ENCODE measurements at places on chromosomes 11 and 22.

GRCh38 chr11:75105462-75105925 is 8.8 kb upstream of the OR2AT4 start:
- DNase-seq, result no peak

- no peak for DNase-seq
Observed at GRCh38 chr11:84145616-84146185, 859.5 kb upstream of the CCDC90B start.

GRCh38 chr22:29226351-29226981 is 20.8 kb downstream of the EMID1 start:
- no peak for DNase-seq

DNA sequence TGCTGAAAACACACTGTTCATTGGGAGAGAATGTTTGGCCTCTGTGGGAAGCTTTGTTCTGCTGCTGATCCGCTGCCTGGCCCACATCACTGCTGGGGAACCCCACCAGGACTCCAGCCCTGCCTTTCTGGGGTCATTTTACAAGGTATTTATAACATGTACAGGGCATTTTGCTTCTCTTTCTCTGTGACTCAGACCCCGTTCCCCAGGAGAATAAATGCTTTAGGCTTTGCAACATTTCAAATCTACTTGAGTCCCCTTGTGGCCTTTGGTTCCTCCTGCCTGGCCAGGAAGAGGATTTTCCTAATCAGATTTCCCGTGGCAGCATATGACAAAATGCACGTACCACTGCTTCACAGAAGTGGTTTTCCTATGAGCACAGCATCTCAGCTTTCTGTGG is 43.0 kb downstream of the BTG4 start:
- no peak for DNase-seq

DNA sequence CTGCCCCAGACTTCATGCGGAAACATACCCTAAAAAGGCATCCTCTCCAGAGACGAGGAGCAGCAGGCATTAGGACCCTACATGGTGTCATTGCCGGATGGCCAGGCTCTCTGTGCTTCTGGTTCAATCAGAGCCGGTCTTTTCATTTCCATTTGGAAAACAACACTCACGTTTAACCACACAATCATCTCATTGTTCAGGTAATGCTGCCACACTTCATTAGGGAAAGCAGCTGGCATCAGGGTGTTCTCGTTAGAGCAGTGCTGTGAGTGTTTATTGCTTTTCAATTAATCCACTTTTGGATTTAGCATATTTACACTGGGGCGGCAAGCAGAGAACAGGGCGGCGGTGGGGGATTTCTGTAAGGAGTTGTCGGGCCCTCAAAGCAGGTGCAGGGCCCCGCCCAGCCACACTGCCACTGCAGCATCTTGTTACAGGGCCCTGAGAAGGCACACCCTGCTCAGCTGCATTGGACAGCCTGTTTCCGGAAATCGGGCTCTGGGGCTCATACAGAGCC is 338.6 kb downstream of the SHANK2 start:
- no peak for DNase-seq

DNA sequence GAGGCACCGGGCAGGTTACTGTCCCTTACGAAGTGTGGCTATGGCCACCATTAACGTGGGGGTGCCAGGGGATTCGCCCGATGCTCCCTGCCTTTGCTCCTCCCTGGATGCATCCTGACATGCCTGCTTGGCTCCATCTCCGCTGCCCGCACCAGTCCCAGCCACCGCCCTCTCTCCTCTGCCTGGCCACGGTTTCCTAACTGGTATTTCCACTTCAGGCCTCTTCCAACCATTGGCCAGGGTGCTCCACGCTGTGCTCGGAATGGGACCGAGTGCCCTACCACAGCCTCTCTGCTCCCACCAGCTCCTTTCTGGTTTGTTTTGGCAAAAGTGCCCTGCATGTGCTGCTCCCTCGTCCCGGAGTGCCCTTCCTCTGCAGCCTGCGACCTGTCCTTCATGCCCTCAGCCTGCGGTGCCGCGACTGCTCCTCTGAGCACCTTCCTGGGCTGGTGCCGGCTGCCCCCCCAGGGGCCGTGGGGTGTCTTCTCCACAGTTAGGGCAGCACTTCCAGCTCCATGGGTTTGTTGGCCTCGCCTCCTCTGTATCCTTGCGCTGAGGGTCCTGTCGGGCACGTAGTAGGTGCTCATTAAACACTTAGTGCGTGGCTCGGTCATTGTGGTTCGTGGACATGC is 12.6 kb upstream of the GRAMD4 start:
- no peak for DNase-seq

- DNase-seq, result no peak
Observed at GRCh38 chr22:43338766-43339345, 4.3 kb downstream of the SCUBE1 start.

DNA sequence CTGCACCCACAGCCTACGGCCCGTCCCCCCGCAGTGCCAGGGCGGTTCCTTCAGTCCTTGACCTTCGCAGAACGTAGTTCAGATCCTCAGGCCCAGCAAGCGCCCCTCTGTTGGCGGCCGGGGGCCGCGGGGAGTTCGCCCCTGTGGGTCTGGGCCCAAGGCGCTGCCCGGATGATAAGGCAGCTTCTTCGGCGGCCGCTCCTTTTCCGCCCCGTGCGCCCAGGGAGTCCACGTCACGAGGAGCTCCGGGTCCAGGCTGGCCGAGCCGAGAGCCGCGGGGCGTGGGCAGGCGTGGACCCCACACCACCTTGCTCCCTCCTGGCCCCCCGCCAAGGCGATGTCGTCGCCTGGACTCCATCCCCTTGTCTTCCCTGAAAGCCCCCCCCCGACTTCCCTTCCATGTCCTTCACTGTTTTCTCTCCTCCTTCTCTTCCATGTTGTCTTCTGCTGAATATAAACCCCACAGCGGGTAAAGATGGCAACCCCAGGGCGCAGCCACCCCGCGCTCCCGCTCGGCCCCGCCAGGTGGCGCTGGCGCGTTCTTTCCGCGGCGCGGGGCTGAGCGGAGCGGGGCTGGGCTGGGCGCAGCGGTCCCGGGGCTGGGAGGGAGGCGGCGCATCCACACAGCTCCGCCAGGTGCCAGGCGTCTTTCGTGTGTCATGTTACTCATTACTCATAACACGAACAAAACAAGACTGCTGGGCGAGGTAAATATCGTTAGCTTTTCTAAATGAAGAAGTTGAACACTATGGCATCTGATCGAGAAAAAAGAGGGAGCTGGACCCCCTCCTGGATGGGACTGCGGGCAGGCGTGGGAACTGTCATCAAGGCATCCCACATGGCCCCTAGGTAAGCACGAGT is 321.0 kb downstream of the NTM start:
- peak; percentile 42 for DNase-seq

- DNase-seq, result no peak
Observed at GRCh38 chr11:2549080-2549479, 104.3 kb downstream of the KCNQ1 start.

- no peak for DNase-seq
Observed at GRCh38 chr11:119362741-119363080, 16.2 kb upstream of the MFRP start.

GRCh38 chr11:121575250-121575962 is 122.6 kb upstream of the SORL1-AS1 start:
- DNase-seq, result no peak

GRCh38 chr11:76455931-76456330 is 11.1 kb downstream of the EMSY start:
- DNase-seq, result no peak

GRCh38 chr11:26842478-26843282 is 120.8 kb upstream of the SLC5A12 start:
- no peak for DNase-seq

- DNase-seq, result peak; percentile 69
Observed at GRCh38 chr22:42202669-42203068, 67.8 kb downstream of the TCF20 start.

GRCh38 chr22:38868886-38869381 is 3.1 kb downstream of the CBX6 start:
- DNase-seq, result peak; percentile 93

DNA sequence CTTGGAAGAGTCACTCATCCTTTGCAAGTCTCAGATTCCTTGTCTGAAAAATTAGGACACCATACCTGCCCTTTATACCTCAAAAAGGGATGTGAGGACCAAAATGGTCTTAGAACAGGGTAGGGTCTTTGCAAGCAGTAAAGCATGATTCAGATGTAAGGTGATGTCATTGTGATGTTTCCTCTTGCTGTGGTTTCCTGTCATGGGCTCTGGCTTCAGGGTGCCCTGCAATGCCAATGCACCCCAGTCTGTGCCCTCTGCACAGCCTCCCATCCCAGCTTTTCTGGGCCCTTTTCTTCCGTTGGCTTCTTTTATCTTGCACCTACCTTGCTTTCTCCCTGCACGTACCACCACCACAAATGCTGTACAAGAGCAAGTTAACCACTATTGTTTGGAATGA is 87.8 kb upstream of the NNMT start:
- DNase-seq, result peak; percentile 17

GRCh38 chr22:20758688-20759087 is 15.2 kb upstream of the SERPIND1 start:
- no peak for DNase-seq

DNA sequence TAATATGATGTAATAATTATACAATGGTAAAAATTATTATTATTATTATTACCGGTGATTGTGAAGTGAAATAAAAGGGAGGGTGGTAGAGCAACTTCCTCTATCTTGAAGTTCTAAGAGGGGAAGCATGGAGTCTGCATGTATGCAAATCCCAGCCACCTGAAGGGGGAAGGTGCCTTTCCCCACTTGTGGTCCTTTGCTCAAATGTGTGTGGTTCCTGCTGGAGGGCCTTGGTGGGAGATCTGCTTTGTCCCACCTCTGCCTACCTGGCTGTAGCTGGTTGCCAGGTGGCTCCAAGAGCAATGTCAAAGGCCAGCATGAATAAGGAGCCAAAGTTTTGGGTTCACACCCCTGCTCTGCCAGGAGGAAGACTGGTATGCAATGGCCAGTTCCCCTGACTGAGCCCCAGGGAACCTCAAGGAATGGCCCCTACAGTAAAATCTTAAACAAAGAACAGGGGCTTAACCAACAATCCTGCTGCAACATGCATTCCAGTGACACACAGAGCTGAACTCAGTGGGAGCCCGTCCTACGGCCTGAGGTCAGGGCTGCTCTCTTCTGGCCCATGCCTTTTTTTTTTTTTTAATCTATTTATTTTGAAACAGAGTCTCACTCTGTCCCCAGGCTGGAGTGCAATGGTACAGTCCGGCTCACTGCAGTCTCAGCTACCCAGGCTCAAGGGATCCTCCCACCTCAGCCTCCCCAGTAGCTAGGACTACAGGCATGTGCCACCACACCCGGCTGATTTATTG is 8.5 kb downstream of the TMEM132A start:
- no peak for DNase-seq

DNA sequence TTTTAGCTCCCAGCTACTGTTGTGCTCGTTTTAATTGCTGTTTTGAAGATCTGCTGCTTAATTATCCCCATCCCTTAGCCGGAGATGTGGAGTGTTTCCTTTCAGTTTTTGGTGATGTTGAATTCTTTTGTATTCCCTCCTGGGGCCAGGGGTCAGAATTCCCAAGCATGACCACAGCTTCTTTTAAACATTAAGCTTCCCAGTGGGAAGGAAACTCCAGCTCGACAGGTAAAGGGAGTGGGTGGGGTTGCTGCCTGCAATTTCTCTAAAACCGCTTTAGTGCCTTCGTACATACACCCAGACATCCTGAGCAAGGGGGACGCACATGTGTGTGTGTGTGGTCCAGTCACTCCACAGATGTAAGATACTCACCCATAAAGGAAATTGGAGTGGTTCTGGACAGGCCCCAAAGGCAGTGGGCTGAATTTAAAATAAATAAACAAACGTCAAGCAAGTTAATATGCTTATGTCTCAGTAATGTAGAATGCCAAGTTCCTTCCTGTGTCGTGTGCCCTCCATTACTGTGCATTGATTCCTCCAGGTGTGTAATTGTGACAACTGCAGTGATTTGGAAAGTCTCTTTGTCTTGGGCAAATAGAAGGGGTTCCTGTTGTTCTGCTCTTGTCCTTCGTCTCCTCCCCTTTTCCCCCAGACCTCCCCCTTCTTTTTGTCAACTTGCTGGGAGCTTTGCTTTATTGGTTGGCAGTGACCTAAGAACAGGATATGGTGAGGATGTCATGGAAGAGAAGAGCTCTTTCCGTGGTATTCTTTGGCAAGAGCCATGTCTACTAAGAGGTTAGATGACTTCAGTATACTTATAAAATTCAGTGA is 19.2 kb upstream of the ADSL start:
- no peak for DNase-seq

GRCh38 chr11:104967534-104968354 is 630 bp downstream of the CASP4 start:
- DNase-seq, result no peak

DNA sequence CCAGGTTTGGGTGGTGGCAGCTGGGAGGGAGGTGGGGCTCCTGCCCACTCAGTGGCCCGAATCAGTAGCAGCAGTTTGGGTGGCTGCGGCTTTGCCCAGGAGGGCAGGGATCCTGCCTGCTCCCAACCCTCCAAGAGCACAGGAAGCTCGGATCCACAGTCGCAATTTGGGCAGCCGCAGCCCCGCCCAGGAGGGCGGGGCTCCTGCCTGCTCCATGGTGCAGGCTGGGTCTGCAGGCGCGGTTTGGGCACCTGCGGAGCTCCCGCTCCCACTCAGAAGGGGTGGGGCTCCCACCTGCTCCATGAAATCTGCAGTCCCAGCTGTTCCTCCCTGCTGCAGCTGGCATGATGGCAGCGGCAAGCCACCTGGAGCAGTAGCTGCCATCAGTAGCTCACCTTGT is 38.1 kb upstream of the CALCB start:
- no peak for DNase-seq

DNA sequence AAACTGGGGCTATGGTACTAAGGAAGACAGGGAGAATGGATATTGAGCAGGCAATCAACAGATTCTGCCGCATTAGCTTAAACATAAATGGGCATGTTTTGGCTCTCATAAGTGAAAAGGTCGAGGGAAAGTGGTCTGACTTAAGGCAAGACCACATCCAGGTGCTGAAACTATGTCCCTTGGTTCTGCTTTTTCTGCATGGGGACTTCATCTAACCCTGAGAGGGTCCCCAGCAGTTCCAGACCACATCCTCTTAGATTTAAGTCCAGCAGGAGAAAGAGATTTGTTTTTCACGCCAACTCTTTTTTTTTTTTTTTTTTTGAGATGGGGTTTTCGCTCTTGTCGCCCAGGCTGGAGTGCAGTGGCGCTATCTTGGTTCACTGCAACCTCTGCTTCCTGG is 5.5 kb downstream of the RPS6KA4 start:
- no peak for DNase-seq

DNA sequence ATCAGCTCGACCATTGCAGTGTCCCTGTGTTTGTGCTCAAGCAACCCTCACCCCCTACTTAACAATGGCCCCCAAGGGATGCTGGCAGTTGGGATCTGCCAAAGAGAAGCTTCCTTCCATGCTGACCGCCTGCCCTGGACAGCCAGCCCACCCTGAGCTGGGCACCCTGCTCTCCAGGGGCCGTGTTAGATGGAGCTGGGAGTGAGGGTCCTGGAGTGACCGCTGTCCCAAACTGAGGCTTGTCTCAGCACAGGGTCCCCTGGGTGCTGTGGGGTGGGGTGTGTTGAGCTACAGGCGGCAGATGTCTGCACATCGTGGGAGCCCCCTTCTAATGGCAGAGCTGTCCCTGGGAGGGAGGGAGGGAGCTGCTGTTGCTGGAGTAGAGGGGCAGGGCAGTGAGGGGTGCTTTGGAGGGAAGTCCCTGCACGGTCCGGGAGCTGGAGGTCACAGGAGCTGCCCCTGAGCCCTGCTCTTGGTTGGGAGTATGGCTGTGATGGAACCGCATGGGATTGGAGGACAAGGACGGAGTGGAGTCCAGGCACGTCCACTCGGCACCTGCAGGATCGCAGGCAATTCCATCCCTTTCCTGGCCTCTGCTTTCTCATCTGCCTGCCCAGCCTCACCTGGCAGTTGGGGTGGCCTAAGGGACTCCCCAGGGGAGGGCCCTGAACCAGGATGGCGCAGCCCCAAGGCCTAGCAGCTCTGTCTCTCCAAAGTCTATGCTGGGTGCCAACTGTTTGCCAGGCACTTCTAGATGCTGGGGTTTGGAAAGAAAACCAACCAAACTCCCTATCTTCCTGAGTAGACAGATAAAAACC is 126.3 kb downstream of the ARHGAP8 start:
- DNase-seq, result no peak

Measured in stimulated activated CD4-positive, alpha-beta T cell treated with anti-CD3 and anti-CD28 coated beads, Interleukin-15, amount 100 ng/mL, for 24 hours (primary cell).